Stimulated activated CD4-positive, alpha-beta T cell treated with anti-CD3 and anti-CD28 coated beads, Interleukin-1b, Interleukin-23, amount 100 ng/mL, for 1 hour (primary cell): ENCODE measurements at places on chromosomes 3 and 15.

GRCh38 chr3:23932571-23932970, 12.5 kb upstream of the NR1D2 start:
- DNase-seq, result no peak

DNA sequence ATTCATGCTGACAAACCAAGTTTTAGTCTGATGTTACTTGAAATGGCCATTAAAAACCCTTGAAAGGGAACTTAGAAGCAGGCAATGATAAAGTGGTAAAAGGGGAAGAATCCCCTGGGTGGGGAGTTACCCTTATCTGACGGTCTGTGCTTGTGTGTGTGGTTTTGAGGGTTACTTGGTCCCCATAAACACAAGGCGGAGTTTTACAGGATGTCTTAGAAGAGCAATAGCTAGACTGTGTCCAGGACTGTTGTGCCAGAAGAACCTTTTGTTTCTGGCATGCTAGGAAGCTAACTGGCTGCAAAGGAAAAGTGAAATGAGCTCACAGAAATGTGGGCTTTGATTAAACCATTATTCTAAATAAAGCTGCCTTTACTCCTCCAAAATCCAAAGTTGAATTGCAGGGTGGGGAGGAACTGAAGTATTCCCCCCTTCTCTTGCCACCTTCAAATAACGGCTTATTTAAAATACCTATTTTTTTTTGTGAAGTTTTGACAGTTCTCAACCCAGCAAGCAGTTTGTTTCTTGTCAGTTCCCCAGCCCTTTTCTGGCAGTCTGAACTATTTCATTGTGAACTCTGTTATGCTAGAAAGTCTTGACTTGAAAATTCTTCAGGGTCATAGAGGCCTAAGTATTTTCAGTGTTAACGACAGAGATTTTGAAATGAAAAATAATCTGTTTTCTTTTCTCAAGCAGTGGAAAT, 443.5 kb downstream of the OTOL1 start:
- DNase-seq, result no peak

DNA sequence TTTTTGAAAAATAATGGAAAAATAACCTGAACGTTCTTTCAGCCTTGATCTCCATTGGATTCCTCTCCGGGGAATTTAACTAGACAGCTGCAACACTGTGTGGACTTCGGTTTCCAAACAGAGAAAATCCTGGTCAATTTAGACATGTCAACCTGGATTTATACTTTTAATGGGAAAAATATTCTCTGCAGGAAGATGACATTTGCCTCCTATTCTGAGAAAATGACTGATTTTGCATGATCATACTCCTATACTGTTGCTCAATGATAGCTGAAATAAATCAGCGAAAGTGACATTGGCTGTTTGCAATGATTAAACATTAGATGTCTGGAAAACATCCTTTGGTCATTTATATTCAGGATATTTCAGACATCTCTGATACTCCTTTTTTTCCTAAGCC, 94.8 kb downstream of the GABRG3 start:
- no peak for DNase-seq

- no peak for DNase-seq
Observed at GRCh38 chr3:175384569-175384968, 525.4 kb downstream of the NAALADL2 start.
